ENCODE measurements at places on chromosomes 13 and 19.
A peak's percentile ranks its signal among the peaks of the same experiment; 100 is the strongest.

- DNase-seq = no peak
Measured at GRCh38 chr13:111845621-111846351, 221.2 kb upstream of the SOX1 start.

GRCh38 chr13:77415253-77416071, 88.6 kb upstream of the MYCBP2 start:
- no peak for DNase-seq

- DNase-seq = no peak
Measured at GRCh38 chr13:37074703-37075102, 15.2 kb upstream of the SUPT20H start.

DNA sequence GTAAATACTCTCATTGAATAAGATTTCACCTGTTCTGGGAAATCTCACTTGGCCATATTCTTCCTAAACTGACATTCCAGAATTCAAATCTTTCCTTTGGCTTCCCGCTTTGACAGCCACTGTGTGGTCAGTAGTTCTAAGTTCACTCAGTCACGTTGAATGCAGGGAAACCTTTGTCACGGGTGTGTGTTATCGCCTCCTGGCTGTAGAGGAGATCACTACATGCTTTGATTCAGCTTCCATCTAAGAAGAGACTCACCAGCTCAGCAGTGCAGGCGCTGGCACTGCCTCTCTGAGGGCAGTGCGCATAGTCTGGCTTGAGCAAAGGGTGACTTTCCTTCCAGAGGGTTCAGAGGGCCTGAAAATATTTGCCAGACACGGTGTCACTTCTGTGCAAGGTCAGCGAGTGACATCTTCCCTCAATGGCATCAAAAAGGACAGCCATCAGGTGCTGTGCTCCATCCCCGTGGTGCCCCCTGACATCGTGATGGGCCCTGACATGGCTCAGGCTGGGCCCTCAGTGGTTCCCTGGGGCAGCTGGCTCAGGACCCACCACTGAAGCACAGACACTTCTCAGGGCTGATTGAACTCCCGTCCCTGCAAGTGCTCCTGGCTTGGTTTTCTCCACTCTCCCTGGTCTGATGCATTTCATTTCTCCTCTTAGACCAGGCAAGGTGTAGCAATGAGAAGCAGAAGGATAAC, 635.4 kb upstream of the ARGLU1 start:
- no peak for DNase-seq

GRCh38 chr13:43086181-43086580, 62.8 kb downstream of the DNAJC15 start:
- DNase-seq = no peak

GRCh38 chr19:10655457-10656312, 1.5 kb downstream of the ILF3 start:
- no peak for DNase-seq

GRCh38 chr13:28355822-28356371, 139.0 kb downstream of the FLT1 start:
- no peak for DNase-seq

GRCh38 chr19:56639217-56639616, 3.7 kb upstream of the SMIM17 start:
- peak; percentile 6 for DNase-seq

DNA sequence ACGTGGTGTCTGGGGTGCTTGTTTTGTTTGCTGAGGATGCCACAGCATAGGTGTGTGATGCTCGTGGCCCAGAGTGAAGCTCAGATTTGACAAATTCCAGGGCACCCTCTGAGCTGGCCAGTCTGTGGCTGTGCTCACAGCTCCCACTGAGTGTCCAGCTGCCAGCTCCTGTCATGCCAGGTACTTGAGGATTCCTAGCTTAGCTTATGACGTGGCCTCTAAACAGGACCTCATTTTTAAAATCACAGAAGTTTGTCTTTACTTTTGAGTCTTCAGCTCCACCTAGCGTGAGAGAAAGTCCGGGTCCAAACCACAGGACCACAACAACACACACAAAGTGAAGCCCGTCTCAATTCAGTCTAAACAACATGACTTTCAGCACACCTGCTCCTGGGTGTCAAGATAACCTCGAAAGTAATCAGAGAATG, 117.3 kb downstream of the RAB20 start:
- DNase-seq = no peak

- DNase-seq = no peak
Measured at GRCh38 chr19:52734331-52734892, 432 bp downstream of the ZNF611 start.

DNA sequence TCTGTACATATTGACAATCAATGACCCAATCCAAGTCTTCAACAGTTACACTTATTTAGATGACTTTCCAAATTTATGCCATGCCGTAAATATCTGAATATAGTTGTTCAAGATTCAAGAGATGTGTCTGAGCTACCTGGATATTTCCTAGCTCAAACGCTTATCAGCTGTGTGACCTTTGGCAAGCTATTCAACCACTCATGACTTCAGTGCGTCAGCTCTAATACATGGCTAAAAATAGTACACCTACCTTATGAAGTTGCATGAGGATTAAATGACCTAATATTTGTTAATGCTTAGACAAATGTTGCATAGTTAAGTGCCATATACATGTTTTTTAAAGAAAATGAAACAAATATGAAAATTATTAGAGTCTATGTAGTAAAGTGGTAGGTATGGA, 704.1 kb downstream of the OLFM4 start:
- no peak for DNase-seq

GRCh38 chr13:99709134-99709533, 207.9 kb downstream of the TM9SF2 start:
- no peak for DNase-seq

GRCh38 chr19:17933414-17934129, 757 bp downstream of the CCDC124 start:
- DNase-seq = no peak

GRCh38 chr19:40223135-40223822, 3.2 kb downstream of the CCNP start:
- DNase-seq = no peak

GRCh38 chr19:43555185-43555770, 20.0 kb downstream of the XRCC1 start:
- peak; percentile 49 for DNase-seq

GRCh38 chr13:86003029-86003428, 203.8 kb upstream of the SLITRK6 start:
- no peak for DNase-seq

GRCh38 chr19:37470216-37470615, 1.1 kb downstream of the ZNF570 start:
- no peak for DNase-seq

DNA sequence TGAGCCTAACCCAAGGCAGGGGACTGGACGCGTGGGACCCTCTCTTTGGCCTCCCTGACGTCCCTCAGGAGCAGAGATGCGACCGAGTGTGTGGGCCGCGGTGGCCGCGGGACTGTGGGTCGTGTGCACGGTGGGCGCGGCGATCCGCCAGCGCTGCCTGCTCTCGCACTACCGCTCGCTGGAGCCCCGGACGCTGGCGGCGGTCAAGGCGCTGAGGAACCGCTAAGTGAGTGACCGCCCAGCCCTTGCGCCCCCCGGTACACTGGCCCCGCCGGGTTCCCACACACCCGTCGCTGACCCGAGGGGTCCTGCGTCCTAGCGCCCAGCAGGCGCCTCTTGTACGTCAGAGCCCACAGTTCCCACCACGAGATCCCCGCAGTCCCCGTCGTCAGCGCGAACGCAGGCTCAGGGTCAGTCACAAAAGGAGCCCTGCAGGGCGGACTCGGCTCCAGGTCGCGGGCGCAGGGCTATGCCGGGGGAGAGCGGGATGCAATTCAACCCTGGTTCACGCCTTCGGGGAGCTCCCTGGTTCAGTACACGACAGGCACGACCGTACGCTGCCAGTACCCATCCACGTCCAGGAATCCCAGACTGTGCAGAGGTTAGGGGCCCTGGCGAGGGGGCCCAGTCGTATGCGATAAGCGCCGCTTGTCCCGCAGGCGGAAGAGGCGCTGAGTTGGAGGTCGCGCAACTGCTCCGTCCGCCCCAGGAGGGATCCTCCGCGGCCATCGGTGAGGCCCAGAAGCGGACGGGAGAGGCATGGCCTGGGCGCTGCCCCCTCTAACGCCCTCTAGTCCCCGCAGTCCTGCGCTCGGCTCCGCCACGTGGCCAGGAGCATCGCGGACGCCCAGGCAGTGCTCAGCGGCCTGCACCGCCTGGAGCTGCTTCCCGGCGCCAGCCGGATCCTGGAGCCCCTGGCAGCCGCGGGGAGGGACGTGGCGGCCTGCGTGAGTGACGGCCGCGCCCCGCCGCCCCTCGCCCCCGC, 3.6 kb upstream of the IFNL2 start:
- DNase-seq = no peak

DNA sequence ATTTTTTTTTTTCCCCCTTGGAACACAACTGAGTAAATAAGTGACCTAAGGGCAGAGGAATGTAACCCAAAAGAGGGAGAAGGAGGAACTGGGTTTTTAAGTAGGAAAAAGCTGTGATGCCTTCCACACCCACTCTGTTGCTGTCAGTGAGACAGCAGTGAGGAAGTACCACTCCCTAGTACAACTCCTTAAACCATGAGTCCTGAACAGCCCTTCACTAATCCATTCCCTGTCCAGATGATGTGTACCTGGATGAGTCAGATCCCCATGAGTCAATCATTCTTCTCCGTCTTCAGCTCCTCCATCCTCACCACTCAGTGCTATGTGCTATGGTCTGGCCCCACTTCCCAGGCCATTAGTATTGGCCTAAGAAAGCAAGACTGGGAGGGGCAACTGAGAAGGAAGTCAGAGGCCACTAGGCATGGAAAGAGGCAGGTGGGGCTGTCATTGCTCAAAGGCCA, 12.9 kb upstream of the CXCL17 start:
- DNase-seq = no peak

DNA sequence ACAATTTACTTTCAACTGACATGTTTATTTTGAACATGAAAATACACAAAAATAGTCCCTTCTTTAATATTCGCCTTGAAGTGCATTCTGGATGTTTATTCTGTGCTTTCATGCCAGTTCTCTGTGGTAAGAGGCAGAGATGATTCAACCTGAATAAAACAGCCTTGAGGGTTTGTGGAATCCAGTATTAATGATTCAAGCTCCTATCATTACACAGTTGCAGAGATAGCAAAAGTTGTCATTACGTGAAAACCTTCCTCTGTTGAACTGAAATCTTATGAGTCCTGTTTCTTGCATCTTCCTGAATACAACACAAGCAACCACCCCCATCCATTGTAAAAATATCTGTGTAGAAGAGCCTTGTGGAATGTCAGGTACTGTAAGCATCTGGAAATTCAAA, 142.3 kb upstream of the HTR2A start:
- DNase-seq = no peak

All from HFF-Myc (cell line).